ENCODE measurements at places on chromosomes 3 and 15. TPM values are rescaled to one million over a fixed set of nuclear protein-coding genes. Genes with fewer than 3 reads are reported as not detected.

Gene CELSR3
- total RNA-seq = 3.2 TPM

Gene ARHGEF26
- total RNA-seq = 1.1 TPM

Gene TM6SF1
- 2.4 TPM for total RNA-seq

Gene SENP8
- total RNA-seq = 0.81 TPM

Gene ZPLD1
- not detected for total RNA-seq

Gene CD276
- total RNA-seq = 1.3 TPM

Gene NMNAT3
- 28.8 TPM for total RNA-seq

Gene TGM5
- under 0.01 TPM for total RNA-seq

Gene GOLGA6L7
- not detected for total RNA-seq

Gene NR2E3
- total RNA-seq = not detected
